Activated CD4-positive, CD25-positive, alpha-beta regulatory T cell treated with anti-CD3 and anti-CD28 coated beads, Interleukin-2, amount 50 U/mL, for 24 hours (primary cell): ENCODE measurements at places on chromosomes 1 and 21.

- ATAC-seq, result peak; percentile 21
These were observed 64.0 kb upstream of the RUNX1 start for GRCh38 chr21:35113064-35113463.

DNA sequence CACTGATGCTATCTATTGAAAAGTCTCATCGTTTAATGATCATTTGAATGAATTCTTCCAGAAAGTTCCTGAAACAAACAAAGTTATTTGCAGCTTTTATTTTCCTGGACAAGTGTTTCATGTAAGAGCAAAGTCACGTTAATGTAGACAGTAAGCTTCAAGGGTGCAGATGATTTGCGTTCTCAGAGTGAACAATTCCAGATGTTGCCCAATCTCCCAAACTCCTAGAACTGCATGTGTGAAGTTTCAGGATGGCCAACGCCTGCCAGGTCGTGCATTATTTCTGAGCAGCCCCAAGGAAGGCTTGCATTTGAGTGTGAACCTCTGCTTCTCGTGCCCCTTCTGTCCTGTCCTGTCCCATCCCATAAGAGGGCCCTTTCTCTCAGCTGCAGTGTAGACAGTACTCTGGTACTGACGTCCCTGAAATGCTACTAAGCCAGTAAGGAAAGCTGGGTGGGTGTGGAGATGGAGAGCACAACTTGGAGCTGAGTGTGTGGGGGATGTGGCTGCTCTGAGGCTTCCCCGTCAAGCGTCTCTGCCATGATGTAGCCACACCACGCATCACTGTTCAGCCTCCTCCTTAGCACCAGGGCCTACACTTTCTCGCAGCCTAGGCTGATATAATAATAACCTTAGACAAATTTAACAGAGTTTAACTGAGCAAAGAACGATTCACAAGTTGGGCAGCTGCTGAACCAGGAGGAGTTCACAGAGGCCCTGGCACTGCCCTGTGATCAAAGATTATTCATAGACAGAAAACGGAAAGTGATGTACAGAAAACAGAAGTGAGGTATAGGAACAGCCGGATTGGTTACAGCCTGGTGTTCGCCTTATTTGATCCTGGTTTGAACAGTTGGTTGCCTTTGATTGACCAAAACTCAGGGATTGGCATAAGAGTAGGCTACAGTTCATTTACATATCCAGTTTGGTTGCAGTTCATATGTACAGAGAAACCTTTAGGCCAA, 50.4 kb downstream of the RHOU start:
- ATAC-seq, result no peak

GRCh38 chr1:6601923-6602668, 573 bp downstream of the KLHL21 start:
- ATAC-seq, result peak; percentile 14

- ATAC-seq, result no peak
These were observed 10.6 kb upstream of the CD58 start for GRCh38 chr1:116581323-116581885.
